ENCODE measurements at places on chromosomes 12 and 14.

DNA sequence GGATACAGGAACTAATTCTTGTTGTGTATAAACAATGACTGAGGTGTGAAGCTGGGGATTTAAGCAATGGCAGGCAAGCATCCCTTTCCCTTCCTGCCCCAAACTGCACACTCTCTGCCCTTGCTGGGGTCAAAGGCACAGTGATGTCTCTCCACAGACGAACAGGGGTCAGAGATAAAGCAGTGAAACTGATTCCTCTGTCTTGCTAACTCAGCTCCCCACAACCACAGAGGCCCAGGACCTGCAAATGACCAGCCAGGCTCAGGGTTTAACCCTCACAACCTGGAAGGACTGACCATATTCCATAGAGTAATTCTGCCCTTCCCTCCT lies 67.2 kb downstream of the CCDC88C start:
- no peak for DNase-seq

DNA sequence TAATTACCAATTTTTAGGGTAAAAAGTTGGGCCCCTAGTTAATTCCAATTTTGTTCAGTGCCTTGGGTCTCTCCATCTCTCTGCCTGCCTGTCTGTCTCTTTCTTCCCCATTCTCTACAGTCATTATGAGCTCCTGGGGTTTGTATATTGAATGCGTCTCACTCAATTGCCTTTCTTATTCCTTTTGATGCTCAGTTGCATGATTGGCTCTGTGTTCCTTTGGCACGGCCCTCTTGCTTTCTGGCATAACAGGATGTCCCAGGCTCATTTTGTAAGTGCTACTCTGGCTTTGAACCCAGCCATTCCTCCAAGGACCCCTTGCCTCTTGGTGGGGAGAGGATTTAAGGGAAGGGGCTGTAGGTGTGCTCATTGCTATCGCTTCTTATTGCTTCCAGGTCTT lies 35.6 kb downstream of the ZNF664 start:
- no peak for DNase-seq

GRCh38 chr12:132776816-132777568 lies 15.4 kb upstream of the ANKLE2 start:
- DNase-seq = no peak

DNA sequence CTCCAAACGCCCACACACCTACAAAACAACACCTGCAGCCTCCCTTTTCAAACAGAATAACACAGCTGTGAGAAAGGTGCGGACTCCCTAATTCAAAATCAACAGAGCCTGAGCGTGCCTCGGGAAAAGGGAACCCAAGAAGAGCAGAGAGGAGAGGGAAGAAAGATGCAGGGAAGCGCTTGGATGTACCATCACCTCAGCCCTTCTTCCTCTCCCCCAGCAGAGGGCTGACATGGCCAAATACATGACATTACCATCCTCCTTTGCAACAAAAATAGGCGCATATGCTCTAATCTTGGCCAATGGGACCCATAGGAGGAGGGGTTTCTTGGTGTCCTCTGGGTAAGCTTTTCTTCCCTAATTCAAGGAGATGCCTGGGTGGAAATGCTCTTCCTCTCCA lies 78.0 kb downstream of the CPSF2 start:
- DNase-seq = no peak

DNA sequence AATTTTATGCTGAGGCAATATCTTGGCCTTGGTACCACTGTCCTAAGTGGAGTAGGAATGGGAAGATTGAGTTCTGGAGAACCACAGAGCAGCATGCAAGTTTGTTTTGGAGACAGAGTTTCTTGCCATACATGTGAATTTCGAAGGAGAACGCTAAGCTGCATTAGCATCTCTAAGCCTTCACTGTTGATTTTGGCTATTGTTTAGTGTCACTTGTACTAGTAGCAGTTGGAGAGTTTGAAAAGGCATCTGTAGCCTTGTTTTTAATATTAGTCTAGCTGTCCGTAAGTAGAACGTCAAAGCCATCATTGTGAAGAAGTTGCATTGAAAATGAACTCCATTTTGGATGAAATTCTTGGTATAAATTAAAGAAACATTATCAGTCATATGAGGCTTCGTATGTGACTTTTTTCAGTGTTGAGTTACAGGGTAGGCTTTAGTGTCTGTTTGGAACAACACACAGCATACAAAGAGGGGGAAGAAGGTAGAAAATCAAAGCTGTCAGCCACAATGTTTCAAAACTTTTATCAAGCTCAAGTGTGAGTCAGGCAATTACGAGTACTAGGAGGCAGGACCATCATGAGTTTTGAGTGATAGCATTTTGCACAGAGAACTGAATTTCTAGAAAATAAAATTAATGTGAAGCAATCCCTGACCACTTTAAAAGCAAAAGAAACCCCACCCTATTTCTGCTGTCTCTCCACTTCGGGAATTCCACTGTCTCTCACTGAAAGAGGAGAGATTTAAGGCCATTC lies 70.2 kb upstream of the NAV3 start:
- DNase-seq = no peak

All from stimulated activated CD8-positive, alpha-beta memory T cell treated with anti-CD3 and anti-CD28 coated beads, Interleukin-12 subunit alpha, Interleukin-12 subunit beta, amount 100 ng/mL, for 1 hour (primary cell).